ENCODE measurements at places on chromosomes 1 and 21. TPM values are rescaled to one million over a fixed set of nuclear protein-coding genes. Genes with fewer than 3 reads are reported as not detected.

CFHR4 gene
- not detected for total RNA-seq

PEAR1 gene
- 6.7 TPM for total RNA-seq

OR14I1 gene
- total RNA-seq = not detected

KRTAP11-1 gene
- not detected for total RNA-seq

TMOD4 gene
- total RNA-seq = not detected

LENEP gene
- total RNA-seq = not detected

CAPZA1 gene
- total RNA-seq = 20.7 TPM

ADPRS gene
- 19.1 TPM for total RNA-seq

SELL gene
- 0.89 TPM for total RNA-seq

VASH2 gene
- 2.2 TPM for total RNA-seq

DIO1 gene
- total RNA-seq = not detected

ASCL5 gene
- not detected for total RNA-seq

GJA9 gene
- total RNA-seq = not detected

DNA sequence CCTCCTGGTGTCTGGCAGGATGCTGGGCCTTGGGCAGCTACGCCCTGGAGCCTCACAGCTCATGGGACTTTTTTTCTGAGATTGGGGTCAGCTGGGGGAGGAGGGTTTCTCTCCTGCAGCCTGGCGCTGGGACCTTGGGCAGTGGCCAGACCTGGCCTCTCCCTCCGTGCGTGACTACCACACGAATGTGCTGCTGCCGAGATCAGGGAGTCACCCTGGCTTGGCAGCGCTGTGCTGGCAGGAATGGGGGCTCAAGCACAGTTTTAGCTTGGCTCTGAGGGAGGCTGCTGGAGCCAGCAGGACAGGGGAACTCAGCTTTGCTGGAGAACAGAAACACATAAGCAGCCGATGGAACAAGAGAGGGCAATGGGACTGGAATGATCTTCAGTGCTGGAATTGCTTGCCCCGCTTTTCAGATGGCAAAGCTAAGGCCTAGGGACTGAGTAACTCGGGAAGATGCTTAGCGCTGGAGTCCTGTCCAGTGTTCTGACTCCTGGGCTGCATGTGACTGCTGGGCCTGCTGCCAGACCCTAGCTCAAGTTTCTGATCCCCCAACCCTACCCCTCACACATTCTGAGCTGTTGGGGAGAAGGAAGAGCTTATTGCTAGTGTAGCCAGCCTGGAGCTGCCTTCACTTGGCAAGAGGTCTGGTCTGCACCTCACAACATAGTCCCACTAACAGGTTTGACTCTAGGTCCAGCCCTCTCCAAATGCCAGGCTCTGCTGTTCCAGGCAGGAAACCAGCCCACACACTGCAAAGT is 69.9 kb downstream of the NAV1 start:
- DNase-seq = peak; percentile 59

DNA sequence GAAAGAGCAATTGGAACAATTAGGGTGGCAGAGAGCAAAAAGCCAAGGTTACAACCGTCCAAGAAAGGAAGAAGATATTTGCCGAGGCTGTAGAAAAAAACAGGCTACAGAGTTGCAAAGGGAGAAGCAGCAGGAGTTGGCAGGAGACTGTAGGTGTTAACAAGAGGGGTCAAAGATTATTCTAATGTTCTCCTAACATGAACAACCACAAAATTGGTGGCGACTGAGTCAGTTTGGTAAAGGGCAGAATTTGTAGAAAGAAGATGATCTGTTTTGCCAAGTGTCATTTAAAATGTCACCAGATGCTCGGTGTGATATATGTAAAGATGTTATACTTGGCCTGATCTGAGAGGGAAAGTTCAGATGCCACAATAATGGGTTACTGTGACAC is 401 bp upstream of the PRUNE1 start:
- DNase-seq = no peak

GRCh38 chr21:34859976-34860653 is 189.0 kb downstream of the RUNX1 start:
- no peak for DNase-seq

DNA sequence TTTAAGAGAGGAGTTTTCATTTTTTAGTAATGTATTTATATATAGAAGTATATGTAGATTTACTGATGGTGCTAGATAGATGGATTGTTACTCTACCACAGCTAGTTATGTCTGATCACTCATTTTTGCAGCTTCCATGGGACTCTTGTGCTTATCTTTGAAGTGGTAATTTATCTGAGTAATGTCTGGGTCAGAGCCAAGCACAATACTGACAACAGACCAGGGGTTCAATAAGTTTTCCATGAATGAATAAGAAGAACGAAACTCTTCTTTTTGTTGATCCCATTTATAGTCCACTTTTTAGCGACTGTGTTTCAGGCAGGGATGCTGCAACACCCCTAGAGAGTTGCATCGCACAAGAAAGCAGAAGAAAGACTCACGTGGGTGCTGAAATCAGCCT is 935.2 kb downstream of the PLA2G4A start:
- no peak for DNase-seq

- no peak for DNase-seq
Observed at GRCh38 chr1:32487182-32487581, 22.3 kb downstream of the ZBTB8B start.

DNA sequence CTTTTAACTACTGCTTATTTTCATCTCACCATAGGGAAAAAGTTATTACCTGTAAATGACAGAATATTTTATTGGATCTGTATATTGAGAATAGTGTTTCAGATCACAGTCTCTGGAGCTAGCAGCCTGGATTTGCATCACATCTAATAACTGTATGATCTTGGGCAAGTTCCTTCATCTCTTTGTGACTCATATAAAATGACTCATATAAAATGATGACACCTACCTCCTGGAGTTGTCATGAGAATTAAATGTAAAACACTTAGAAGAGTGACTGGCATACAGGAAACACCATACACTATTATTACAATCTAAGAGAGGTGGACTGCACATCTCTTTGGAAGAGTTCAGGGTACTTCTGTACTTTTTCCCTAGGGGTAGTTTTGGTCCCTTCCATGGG is 421.3 kb downstream of the NEGR1 start:
- DNase-seq = no peak

DNA sequence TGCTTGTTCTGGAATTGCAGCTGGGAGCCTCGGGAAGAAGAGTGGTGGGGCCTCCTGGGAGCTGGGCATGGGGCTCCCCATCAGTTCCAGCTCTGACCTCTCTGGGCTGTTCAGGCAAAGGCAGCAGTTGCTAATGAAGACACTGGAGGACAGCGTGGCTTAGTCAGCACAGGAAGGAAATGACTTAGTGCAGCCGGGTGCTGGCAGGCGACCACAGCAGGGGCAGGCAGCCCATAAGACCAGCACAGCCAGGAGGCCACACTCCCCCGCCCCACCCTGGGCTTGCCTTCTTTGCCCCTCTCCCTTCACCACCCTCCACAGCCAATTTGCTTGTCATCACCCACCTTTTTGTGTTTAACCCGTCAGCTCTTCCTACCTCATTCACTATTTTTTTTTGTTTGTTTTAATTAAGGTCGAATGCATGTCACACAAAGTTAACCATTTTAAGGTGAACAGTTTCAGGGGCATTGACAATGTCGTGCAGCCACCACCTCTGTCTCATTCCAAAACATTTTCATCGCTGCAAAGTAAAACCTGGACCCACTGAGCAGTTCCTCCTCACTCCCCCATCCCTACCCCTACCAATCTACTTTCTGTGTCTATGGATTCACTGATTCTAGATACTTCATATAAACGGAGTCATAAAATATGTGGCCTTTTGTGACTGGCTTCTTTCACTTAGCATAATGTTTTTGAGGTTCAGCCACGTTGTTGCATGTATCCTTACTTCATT is 10.9 kb downstream of the OLIG2 start:
- peak; percentile 65 for DNase-seq

GRCh38 chr1:171610385-171610784 is 11.7 kb upstream of the MYOCOS start:
- no peak for DNase-seq

DNA sequence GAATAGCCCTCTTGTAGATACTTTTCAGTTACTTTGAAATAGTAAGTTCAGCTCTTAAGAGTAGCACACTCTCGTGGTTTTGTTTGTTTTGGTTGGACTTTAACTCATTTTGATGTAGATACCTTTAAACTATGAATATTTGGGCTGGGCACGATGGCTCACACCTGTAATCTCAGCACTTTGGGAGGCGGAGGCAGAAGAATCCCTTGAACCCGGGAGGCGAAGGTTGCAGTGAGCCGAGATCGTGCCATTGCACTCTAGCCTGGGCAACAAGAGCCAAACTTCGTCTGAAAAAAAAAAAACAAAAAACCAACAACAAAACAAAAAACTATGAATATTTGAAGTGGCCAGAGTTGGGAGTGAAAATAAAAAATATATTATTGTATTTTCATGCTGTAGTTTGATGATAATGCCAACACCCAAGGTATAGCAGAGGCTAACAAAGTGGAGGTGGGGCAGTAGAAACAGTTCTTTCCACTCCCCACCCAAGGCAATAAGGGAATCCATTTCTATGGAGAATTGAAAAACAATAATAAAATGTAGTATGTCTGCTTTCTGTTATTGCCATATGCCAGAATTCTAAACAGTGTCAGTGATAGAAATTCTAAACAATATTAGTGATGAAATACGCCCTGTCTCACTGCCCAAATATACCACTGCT is 1.7 kb downstream of the ZNF326 start:
- DNase-seq = no peak

- no peak for DNase-seq
Observed at GRCh38 chr1:155864393-155864792, 5.0 kb downstream of the SYT11 start.

DNA sequence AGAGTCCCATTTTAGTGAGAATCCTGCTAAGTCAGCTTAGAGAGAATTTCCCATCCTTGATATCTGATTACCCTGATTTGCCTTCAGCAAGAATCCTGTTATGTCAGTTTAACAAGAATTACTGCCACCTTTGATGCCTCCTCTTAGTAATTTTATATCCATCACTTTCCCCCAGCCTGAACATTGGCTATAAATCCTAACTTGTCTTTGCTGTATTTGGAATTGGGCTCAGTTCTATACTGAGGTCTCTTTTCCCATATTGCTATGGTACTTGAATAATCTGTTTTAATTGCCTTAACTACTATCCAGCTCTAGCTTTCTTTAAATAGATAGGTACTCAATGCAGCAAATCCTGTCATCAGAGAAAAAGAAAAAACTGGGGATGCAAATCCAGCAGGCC is 842.0 kb upstream of the ADAMTS5 start:
- no peak for DNase-seq

DNA sequence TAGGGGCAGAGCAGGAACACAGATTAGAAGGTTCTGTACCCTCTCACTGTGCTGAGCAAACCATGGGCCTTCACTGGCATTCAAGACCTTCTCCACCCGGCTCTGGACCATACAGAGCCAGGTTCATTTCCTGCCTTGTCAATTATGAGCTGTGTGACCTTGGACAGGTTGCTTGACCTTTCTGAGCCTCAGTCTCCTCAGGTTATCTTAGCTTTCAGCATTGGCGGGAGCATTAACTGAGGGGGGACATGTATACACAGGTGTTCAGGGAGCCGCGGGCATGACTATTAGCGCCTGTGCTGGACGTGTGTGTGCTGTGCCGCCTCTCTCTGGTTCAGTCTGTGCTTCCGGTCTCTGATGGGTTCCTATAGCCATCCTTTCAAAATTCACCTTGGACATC is 32.1 kb downstream of the HTR6 start:
- DNase-seq = no peak

DNA sequence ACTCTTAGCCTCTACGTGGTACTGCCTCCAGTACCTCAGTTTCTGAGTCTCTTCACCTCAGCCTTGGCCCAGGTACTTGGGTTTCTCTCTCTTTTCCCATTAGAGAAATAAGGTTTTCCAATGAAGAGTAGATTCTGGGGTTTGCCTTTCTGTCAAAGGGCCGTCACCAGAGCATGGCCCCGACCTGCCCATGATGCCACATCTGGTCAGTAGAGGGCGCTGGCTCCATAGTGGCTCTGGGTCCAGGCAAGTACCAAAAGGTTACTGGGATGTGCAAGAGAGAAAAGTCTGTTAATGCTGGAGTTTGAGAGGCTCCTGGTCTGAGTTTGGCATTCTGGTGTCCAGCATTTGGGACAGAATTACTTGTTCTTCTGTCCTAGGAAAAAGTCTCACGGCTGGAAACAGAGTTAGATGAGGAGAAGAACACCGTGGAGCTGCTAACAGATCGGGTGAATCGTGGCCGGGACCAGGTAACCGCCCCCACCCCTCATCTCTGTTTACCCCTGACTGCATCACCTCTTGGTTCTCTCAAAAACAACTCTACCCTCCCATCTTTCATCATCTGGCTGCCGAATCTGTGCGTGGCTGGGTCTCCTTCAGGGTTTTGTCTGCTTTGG is 5.3 kb upstream of the TUFT1 start:
- DNase-seq = peak; percentile 87

GRCh38 chr1:162500805-162501204 is 3.2 kb downstream of the UHMK1 start:
- DNase-seq = no peak

- no peak for DNase-seq
Observed at GRCh38 chr1:165574295-165574694, 30.5 kb downstream of the LRRC52 start.

DNA sequence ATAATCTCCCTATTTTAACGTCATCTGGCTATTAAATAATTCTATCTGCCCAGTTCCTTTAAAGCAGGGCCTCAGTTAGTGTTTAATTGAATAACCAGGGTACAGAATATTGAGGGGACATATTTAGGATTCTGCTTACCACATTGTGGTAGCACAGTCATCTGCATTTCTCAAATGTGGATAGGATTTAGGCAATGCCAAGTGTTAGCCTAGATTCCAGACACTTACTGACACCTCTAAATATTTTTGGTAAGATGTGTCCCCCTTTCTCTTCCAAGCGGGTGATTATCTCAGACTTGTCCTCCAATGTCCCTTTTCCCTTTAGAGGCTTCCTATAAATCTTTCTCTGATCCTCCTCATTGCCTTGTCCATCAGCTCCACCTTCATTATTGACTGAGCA is 160.8 kb upstream of the HOOK1 start:
- no peak for DNase-seq

- DNase-seq = no peak
Observed at GRCh38 chr1:62908168-62908695, 124.3 kb downstream of the ATG4C start.

DNA sequence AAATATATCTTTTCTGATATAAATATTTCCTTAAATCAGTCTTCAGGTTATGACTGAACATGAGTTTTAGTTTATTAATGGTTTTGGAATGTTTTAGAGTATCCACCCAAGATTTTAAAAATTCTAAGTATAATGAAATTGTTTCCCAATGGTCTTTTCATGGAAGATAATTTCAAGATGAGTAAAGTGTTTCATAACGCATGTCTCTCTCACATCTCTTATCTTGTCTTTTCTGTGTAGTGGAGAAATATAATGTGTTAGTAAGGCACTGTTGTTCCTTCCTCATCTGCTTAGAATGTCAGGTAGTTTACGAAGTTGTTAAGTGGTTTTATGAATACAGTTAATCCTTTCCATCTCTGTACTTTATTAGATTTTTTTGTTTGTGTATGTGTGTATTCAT is 49.6 kb downstream of the PLA2G4A start:
- no peak for DNase-seq

GRCh38 chr1:168273575-168273974 is 7.1 kb upstream of the TBX19 start:
- no peak for DNase-seq

- no peak for DNase-seq
Observed at GRCh38 chr1:189513091-189513490, 964.6 kb downstream of the BRINP3 start.

- peak; percentile 57 for DNase-seq
Observed at GRCh38 chr1:208183977-208184911, 59.9 kb downstream of the PLXNA2 start.

All from Right ventricle myocardium superior (tissue), 1 donor.